Melanocyte of skin (primary cell): ENCODE measurements at places on chromosomes 4 and X. TPM values are rescaled to one million over a fixed set of nuclear protein-coding genes. Genes with fewer than 3 reads are reported as not detected.

KLHL4 gene
- total RNA-seq, result under 0.01 and 0.34 TPM in 2 replicates

HTN3 gene
- not detected in 2 replicates for total RNA-seq

LONRF3 gene
- total RNA-seq, result 4.8 and 5.0 TPM in 2 replicates

MFAP3L gene
- 12.3 and 17.0 TPM in 2 replicates for total RNA-seq

DKK2 gene
- 1.8 and 2.8 TPM in 2 replicates for total RNA-seq

SMIM10L2A gene
- total RNA-seq, result under 0.01 and 0.36 TPM in 2 replicates

LINC00632 gene
- total RNA-seq, result 3.3 and 8.6 TPM in 2 replicates

GAR1 gene
- 4.1 and 4.7 TPM in 2 replicates for total RNA-seq

PDLIM5 gene
- 48.6 and 60.5 TPM in 2 replicates for total RNA-seq

NKX6-1 gene
- not detected in 2 replicates for total RNA-seq

RIBC1 gene
- total RNA-seq, result 0.73 and 4.5 TPM in 2 replicates

ZGRF1 gene
- 11.0 and 12.4 TPM in 2 replicates for total RNA-seq

HPF1 gene
- total RNA-seq, result 22.5 and 37.9 TPM in 2 replicates

FAT1 gene
- total RNA-seq, result 96.0 and 230 TPM in 2 replicates

YTHDC1 gene
- 37.0 and 50.0 TPM in 2 replicates for total RNA-seq

BGN gene
- 0.15 TPM in 1 of 2 replicates, not detected in the other for total RNA-seq

MAGEC1 gene
- not detected in 2 replicates for total RNA-seq

ADAM29 gene
- not detected in 2 replicates for total RNA-seq

GYPA gene
- total RNA-seq, result not detected in 2 replicates

DDIT4L gene
- 9.0 and 11.9 TPM in 2 replicates for total RNA-seq

PPEF1 gene
- total RNA-seq, result 0.33 and 1.2 TPM in 2 replicates

PF4V1 gene
- total RNA-seq, result not detected in 2 replicates

CYP4V2 gene
- 17.6 and 45.8 TPM in 2 replicates for total RNA-seq

UGT2B7 gene
- 2.4 and 3.3 TPM in 2 replicates for total RNA-seq

PPP1R2C gene
- total RNA-seq, result not detected in 2 replicates

PRDX4 gene
- total RNA-seq, result 134 and 289 TPM in 2 replicates

TGIF2LX gene
- not detected in 2 replicates for total RNA-seq

SOWAHB gene
- not detected in 2 replicates for total RNA-seq

SMR3B gene
- total RNA-seq, result not detected in 2 replicates

KLF8 gene
- 3.8 and 5.1 TPM in 2 replicates for total RNA-seq

PNMA6A gene
- total RNA-seq, result 5.2 and 8.7 TPM in 2 replicates

RAB9A gene
- total RNA-seq, result 46.0 and 48.6 TPM in 2 replicates

CCDC149 gene
- total RNA-seq, result 6.9 and 9.1 TPM in 2 replicates
